ENCODE measurements at places on chromosomes 11 and 22.

DNA sequence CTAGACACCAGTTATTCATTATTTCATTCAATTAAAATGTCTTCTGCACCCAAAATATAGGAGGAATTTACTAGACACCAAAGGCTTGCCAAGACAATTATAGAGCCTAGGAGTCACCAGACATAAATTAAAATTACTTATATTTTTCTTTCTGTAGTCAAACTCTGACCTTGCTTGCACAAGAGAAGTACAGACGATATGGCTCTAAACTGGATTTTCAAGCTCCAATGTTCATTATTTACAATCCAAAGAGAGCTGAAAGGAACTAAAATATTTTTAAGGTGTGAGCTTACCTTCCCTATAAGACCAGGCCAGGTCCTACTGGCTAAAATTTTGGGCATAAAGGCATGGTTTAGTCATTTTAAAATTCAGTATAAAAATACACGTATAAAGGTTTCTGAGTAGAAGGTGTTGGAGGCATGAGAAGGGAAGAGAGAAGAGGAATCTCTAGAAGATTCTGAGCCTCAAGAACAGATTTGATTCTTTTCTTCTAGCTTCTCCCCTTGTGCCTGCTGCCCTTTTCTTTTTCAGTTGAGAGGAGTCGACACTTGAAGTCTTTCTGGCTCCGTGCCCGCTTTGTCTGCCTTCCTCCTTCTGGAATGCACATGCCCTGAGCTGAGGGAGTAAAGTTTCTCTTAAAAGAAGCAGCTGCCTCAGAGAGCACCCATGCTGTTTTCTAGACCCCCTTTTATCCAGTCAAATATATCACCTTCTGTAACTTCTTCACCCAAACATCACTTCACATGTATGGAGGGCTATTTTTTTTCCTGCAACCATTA is 13.5 kb downstream of the C11orf97 start:
- no peak for DNase-seq

DNA sequence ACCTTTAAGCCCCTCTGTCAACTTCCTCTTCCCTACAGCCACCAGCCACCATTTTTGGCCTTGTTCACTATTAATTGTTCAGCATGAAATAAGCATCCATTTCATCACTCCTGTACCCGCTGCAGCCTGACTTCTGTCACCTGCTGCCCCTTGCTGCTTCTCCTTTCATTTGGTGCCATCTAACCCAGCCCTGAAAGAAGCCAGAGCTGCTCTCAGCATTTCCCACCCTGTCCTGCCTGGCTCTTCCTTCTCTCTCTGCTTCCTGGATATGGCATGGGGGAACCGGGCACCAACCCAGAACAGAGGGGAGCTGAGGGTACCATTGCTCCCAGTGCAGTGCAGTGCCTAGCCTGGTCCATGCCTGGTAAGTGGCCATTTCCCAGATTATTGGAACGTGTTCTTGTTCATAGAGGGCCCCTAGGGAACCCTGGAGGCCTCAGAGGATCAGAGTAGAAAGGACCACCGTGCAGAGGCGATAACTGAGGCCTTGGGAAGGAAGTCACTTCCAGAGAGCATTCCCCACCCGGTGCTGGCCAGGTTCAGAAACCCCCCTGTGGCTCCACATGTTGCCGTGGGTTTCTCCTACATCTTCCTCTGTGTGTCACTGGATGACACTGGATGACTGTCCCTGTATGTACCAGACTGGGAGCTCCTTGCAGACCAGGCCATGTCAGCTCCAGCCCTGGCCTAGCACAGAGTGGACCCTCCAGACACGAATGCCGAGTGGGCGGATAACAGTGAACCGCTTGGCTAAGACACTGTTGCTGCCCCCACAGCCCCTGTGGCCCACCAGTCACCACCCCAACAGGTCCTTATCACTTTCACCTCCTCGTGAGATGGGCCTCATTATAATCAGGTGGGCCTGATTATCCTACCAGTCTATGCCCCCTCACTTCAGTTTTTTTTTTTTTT is 4.7 kb downstream of the YDJC start:
- DNase-seq = no peak

GRCh38 chr11:67468456-67468758 is 644 bp downstream of the TMEM134 start:
- no peak for DNase-seq

DNA sequence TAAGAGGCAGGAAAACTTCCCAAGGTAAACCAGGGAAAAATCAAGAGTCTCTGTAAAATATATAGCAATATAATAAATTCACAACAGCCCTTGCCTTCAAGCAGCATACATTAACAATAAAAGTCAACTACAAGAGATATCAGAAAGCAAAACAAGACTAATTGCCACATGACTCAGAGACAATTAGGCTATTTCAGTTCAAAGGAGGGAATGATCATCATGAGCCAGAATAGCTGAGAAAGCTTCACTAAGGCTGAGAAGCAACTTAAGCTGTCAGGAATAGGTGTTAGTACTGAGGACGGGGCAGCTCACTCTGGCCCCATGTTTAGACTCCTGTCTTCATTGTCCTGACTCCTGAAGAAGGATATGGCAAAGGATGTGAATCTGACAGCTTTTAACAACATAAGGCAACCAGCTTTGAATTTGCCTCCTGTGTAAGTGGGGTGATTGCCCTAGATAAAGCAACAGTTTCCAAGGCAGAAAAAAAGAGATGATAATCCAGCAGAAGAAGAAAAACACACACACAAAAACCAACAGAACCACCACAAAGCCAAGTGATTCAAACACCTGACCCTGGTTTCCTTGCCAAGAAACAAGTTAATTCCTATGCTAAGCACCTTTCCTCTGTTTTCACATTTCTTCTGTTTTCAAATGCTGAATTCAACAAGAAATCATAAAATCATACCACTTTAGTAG is 60.8 kb downstream of the SIK3 start:
- no peak for DNase-seq

GRCh38 chr11:62546244-62546928 is at the start of gene AHNAK:
Gene AHNAK, minus strand, starts transcription at chr11:62546806. Its CDS starts 10,708 bp downstream, at chr11:62536098.
- peak; percentile 82 for DNase-seq

DNA sequence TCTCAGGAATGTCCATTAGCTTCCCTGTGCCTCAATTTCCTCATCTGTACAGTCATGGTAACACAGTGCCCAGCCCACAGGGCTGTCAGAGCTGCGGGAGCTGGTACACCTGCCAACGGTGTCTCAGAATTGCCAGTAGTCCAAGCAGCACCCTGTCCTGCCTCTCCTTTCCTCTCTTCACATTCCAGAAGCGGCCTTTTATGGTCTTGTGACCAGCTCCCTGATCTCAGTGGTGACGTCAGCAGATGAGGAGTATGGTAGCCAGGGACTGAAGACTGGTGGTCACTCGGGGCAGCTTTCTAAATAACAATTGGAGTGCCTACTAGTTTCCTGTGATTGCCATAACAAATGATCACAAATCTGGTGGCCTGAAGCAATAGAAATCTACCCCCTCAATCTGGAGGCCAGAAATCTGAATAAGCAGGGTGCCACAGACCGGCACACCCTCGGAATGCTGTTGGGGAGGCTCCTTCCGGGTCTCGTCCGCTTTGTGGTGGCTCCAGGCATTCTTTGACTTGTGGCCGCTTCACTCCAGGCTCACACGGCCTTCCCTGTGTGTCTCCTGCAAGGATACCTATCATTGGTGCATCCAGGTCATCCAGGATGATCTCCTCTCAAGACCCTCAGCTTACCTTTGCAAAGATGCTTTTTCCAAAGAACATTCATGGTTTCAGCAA is 2.1 kb downstream of the FADD start:
- DNase-seq = no peak

- no peak for DNase-seq
Observed at GRCh38 chr22:17880020-17880419, 105.8 kb upstream of the BID start.

DNA sequence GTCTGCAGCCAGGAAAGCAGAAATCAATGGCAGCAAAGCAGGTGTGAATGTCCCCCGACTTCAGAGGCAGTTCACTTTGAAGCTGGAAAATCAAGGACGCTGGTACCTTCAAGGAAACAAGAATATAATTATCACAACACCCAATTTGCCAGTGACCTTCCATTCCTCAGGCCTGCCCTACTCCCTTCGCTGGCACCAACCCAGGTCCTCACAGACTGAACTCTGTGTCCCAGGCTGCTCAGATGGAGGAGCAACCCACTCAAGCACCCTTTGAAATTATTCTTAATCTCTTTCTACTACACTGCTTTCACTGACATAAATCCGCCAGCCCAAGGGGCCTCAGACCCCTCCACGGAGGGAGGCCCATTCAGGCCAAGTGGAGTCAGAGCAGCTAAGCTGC is 64.7 kb upstream of the WT1 start:
- DNase-seq = no peak

DNA sequence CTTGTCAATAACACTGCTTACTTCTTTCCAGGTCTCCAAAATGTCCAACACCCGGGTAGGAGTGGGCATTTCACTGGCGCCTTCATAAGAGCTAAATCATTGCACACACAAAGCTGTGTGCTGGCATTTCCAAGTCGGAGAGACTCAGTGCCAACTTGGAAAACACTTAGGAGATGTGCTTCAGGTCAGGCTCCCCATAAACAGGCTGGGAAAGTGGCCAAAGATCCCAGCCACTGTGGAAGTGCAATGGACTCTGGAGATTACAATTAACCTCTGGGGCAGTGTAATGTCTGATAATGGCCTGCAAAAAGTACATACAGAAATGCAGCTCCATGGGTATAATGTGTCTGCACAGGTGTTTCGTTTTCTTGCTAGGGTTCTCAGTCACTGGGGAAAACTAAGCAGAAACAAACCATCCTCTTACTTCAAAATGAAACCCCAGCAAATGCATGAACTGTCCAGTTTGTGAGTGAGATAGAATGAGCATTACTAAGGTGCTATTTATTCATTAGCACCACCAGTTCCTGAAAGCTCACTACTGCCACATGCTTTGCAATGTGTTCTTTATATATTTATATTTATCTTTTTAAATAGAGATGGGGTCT is 79.0 kb downstream of the ABTB2 start:
- DNase-seq = peak; percentile 61

- no peak for DNase-seq
Observed at GRCh38 chr11:107780775-107781174, 68.9 kb upstream of the SLN start.

- DNase-seq = no peak
Observed at GRCh38 chr11:14445542-14446530, 53.8 kb downstream of the COPB1 start.

- DNase-seq = no peak
Observed at GRCh38 chr11:120598517-120599257, 87.1 kb downstream of the GRIK4 start.

GRCh38 chr11:85673393-85673792 is 8.5 kb upstream of the CREBZF start:
- DNase-seq = no peak

All from GM13977 (cell line).